Mesendoderm (in vitro differentiated cells): ENCODE measurements at places on chromosomes 7 and 10.

DNA sequence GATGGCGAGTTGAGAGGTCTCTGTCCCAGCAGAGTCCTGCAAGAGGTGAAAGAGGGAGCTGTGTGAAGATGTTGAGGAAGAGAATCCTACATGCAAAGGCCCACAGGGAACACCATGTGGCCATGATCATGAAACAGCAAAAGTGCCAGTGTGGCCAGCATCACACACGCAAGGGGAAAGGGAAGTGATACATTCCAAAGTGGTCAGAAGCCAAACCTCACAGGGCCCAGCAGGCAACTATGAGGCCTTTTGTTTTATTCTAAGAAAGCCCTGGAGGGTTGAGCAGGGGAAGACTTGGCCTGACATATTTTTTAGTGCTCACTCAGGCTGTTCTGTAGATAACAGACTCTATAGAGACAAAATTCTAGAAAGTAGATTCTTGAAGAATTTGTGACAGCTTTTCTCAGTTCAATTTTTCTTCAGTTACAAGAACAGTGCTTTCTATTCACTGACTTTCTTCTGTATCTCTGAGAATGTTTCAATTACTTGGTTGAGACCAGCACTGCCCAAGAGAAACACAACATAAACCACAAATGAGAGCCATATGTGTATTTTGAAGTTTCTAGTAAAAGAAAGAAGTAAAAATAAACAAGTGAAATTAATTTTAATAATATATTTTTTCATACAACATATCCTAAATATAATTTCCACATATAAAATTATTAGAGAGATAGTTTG is 82.3 kb downstream of the HTR7 start:
- DNase-seq: peak; percentile 88

DNA sequence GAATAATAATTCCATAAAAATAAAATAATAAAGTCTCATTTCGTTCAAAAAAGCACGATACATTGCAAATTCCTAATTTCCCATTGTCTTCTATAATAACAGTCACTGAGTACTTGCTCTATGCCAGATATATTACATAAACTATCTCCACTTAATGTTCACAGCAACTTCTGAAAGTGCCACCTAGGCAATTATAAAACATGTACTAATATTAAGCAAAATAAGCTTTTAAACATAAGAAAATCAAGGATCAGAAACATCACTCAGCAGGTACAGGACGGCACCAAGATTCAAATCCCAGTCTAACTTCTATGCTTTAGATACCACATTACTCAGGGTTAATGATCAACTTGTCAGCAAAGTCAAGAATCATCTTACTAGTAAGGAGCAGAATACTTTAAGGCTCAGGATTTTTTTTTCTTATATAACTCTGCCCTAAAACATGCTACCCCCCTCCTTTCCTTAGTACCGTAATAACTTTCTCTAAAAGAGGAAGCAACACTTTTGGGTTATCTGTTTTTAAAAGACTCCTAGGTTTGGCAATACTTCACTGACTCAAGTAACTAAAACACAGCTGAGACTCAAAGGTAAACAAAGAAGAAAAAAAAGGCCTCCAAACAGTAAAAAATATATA is 51.3 kb downstream of the USP6NL start:
- DNase-seq: no peak

GRCh38 chr10:5830629-5831445 is 17.6 kb upstream of the GDI2 start:
- DNase-seq: no peak

- DNase-seq: no peak
Observed at GRCh38 chr7:38600741-38601140, 30.4 kb downstream of the AMPH start.

DNA sequence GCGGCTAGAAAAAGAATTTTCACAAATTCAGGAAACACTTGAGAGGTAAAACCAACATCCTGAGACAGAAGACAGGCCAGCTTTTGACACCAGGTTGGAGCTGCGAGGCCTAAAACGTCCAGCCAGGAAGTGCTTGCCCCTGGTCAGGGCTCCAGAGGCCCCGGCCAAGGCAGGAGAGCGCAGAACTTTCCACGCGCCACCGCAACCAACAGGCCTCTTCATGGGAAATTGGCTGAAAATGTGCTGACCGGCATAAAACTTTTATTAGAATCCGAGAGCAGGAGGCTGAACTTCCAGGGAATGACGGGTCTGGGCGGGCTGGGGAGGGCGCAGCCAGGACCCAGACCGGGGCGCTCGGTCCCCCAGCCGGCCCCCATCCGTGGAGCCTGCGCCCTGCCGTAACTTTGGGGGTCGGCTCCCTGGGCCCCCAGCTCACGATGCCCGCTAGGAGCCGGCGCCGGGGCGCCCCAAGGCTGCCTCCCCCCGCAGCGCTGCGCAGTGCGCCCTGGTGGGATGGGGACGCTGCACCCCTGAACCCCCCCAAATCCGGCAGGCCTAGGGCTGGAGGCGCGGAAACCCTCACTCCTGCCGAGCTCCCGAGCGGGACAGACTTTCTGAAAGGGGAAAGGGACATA is 414.0 kb upstream of the MKI67 start:
- DNase-seq: peak; percentile 39

GRCh38 chr10:5515948-5516761 is 8.6 kb upstream of the CALML3 start:
- no peak for DNase-seq

DNA sequence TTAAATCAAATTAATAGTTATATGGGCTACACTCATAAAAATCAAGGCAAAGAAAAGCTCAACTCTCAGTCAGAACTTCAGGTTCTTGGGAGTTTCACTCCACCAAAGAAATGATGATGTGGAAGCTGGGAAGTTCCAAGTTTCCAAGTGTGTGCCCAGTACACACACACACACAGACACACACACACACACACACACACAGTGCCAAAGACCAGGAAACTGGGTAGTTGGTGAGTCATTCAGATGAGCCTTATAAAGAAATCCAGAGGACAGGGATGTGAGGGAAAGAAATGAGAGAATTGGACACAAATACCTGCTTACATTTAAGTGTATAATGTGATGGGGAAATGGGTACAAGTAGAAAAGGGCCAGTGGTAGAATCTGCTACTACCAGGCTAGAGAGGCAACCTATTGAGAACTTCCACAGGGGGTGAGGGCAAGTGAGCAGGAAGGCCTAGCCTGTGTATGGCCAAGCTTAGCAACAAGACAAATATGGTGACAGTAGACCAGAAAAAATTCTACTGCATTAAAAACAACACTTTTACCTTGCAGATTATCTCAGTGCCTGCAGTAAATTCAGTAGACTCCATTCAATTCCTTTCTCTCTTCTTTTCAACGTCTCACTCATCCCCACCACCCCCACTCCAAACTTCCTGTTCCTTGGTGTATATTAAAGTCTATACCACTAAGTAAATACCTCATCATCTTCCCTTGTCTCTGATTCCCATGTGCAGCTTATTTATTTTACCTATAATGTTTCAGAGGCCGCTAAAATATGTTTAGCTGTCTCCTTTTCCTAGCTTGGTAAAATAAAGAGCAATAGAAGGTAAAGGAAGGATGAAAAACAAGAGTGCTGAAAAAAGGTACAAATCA is 95.0 kb downstream of the CABCOCO1 start:
- no peak for DNase-seq

DNA sequence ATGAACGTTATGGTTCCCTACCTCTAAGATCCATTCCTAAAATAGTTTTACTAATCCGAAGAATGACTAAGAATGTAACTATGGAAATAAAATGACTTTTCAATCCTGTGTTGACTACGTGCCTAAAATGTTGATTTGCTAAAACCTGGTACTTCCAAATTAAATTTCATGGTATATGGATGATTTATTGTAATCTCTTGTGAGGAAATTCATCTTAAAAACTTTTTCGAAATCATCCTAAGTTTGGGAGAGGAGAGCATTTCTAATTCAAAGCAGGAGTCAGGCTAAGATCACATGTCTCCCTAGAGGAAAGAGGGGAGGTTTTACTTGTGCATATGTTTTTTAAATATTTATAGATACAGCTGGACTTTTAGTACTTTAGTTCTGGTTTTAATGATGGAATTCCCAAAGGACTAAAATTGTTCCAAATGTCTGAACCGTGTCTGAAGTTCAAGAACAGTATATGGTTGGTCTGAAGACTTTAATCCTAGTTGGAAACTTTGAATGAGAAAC is 483.9 kb downstream of the AUTS2 start:
- DNase-seq: no peak

DNA sequence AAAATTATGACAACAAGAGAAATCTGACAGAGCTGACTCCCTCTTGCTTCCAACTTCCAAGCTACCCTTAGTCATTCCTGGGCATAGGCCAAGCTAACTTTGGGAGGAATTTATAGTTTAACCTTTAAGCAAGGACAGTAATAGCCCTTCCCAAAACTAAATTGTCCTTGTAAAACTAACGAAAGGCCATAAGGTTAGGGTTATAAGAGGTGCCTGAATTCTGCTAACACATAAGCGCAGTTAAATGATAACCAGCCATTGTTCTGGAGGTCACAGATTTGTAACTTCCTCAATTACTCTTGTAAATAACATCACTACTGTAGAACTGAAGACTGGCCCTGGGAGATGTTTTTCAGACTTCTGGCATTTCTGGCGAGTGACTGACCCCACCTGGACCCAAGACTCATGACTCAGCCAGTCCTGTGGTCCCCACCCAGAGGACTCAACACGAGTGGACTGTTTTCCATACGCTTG is 481.2 kb downstream of the KCNMA1 start:
- DNase-seq: no peak

DNA sequence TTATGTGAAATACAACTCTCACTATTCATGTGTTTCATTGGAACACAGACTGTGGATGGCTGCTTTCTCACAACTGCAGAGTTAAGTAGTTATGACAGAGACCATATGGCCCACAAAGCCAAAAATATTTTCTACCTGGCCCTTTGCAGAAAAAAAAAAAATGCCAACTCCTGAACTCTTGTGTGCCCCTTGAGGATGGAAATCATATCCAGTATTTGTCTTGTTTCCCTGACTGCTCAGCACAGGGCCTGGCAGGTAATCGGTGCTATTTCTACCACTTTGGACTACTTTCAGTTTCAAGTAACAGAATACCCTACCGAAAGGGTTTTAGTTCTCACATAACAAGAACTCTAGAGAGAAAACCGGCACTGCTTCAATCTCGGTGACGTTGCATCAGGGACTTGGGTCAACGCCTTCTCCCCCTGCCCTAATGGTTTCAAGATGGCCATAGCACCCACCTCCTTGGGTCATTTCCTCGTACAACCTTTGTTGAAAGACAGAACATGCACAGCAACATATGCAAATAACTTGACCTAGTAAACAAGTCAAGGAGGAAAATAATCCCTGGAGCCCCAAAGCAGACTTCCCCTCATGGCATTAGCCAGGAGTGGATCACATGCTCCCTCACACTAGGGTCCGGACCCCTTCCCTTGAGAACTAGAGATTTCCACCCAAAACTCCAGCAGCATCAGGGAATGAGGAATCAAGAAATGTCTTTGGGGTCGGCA is 11.8 kb upstream of the GPNMB start:
- DNase-seq: no peak

- DNase-seq: no peak
Observed at GRCh38 chr7:67870396-67870795, 873.8 kb downstream of the TYW1 start.

DNA sequence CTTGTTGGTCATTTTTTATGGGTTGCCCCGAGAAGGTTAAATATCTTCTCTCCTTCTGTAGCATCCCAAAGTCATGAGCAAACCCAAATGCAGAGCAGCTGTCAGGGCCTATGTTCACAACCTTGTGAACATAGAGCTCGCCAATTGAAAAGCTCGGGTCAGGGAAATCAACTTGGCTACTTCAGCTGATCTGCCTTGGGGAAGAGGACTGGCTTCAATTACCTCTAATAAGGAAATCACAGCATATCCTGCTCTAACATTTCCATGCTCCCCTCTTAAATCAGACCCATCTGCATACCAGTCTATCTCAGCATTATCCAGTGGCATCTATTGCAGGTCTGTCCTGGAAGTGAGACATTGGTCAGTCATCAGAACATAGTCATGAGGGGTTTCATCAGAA is 105.6 kb downstream of the ANKRD26 start:
- DNase-seq: no peak

GRCh38 chr7:122383934-122384333 is 79.4 kb upstream of the FEZF1 start:
- no peak for DNase-seq

DNA sequence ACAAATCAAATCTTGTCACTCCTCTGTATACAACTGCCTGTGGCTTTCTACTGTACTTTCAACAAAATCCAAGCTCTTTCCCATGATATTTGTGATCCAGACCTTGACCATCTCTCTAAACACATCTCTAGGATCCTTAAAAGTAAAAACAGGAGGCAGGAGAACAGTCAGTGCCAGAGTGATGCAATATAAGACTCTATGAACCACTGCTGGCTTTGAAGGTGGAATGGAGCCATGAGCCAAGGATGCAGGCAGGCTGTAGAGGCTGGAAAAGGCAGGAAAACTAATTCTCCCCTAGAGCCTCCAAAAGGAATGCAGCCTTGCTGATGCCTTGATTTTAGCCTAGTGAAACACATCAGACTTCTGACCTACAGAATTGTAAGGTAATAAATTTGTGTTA is 45.5 kb upstream of the LRRN3 start:
- DNase-seq: peak; percentile 27

DNA sequence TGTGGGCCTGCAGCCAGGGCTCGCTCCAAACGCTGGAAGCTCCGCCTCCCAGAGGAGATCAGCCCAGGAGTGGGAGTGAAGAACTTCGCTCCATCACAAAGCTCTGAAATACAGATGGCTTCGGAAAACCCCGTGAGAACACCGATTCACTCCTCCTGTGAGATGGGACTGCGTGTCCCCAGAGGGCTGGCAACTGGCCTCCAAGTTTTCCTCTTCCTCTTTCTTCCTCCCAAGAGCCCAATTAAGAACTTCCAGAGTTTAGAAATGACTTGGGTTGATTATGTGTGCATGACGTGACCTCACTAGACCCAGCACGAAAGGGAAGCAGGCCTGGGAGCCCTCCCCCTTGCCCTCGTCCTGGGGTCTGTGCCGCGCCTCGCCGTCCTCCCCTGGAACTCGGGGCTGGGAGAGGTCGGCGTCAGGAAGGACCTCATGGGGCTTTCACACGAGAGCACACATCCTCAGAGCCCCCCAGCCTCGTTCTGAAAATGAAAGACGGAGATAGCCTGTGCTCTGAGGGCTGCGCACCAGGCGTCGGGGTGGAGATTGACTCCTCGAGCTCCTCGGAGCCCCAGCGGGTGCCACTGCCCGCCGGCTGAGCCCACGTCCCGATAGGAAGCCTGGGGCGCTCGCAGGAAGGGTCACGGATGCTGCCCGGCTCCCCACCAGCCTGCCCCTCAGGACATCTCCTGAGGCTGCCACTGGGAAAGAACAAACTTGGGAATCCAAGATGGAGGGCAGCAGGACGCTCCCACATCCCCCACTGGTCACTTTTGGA is 37.8 kb downstream of the PTPRN2 start:
- peak; percentile 32 for DNase-seq

GRCh38 chr10:98433881-98434732 is 12.6 kb downstream of the HPS1 start:
- no peak for DNase-seq

DNA sequence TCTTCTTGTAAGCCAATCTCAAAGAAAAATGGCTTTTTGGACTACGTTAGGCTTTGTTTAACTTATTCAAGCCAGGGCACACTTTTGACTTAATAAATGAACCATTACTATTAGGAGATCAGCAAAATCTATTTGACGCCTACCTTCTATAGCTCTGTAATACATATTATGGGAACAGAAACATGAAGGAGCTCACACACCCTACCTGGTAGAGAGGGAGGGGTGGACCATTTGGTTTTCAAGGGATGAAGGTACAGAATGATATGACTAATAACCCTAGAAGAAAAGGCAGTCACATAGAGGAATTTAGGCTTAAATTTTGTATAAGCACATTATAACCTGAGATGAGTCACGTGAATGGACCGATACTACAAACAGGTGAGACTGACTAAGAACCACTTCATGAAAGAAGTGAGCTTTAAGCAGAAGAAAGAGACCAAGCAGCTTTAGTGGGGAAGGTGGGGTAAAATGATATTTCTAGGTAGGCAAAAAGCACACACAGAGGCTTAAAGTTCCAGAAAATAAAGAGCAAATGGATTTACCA is 106.8 kb upstream of the CTTNBP2 start:
- no peak for DNase-seq
